ENCODE measurements at places on chromosomes 2 and 18. TPM values are rescaled to one million over a fixed set of nuclear protein-coding genes. Genes with fewer than 3 reads are reported as not detected.

DNA sequence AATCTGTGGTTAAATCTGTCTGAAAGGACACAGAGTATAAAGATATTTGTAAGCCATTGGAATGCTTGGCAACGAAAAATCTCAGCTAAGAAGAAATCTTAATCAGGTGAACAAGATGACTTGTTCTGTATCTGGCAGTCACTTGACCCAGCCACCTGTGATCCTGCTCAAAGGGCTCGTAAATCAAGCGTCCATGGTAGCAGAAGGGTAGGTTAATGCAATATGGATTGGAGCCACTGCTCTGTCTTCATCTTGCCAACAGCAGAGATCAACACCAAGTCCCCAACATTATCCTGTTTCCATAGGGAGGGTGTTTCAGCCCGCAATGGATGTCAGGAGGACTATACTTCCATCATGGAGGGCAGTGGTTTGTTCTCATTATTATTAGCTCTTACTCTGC is 378.4 kb downstream of the CDH7 start:
- DNase-seq = no peak

GRCh38 chr2:5868931-5869330 is 176.7 kb downstream of the SOX11 start:
- DNase-seq = no peak

DNA sequence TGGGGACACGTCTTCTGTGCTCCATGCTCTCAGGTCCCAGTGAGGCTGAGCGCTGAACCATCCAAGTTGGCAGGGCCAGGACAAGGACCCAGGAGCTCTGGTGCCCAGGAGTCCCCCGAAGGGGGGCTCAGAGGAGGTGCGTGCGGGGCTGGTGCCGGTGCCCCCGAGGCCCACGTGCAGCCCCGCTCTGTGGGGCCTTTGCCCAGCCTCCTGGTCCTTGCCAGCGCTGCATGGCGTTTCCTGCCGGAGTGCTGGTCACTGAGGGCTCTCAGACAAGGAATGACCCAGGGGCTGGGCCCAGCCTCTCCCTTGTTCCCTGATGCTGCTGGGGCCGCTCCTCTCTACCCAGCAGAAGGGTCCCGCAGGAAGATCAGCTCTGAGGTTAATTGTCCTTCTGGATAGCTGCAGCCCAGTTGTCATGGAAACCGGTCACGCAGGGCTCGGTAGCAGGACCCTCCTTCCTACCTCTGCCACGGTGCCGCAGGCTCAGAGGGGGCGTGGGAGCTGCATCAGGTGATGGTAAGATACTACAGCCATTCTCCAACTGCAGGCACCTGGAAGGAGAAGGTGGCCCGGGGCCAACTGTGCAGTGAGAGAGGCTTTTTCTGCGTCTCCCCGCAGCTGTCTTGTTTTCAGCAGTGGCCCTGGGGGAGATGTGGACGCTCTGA is 64.5 kb downstream of the RRM2 start:
- DNase-seq = no peak

- DNase-seq = no peak
Measured at GRCh38 chr18:6059551-6059950, 164.2 kb upstream of the TMEM200C start.

DNA sequence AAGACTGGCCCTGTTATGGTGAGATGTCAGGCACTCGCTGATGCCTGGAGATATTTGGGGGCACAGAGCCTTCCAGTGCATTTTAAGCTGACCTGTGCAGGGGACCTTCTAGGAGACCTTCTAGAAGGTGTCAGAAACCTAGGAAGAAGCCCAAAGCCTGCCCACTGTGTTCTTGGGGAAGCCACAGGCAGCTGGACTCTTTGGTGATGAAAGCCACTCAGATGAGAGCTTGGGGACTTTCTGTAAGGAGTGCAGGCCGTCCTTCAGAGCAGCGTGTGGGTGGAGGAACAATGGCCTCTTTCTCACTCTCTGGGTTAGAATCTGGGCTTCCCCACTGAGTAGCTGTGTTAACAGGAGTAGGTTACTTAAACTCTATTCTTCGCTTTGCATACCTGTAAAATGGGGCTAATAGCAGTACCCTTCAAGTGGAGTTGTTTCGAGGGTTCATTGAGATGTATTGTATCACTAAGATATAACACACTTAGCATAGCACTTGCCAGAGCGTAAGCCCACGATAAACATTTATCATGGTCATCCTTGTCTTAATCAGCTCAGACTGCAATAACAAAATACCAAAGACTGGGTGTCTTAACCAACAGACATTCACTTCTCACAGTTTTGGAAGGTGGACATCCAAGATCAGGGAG is 322.3 kb upstream of the EPAS1 start:
- DNase-seq = no peak

- DNase-seq = no peak
Measured at GRCh38 chr2:60834270-60834717, 47.1 kb upstream of the REL start.

DNA sequence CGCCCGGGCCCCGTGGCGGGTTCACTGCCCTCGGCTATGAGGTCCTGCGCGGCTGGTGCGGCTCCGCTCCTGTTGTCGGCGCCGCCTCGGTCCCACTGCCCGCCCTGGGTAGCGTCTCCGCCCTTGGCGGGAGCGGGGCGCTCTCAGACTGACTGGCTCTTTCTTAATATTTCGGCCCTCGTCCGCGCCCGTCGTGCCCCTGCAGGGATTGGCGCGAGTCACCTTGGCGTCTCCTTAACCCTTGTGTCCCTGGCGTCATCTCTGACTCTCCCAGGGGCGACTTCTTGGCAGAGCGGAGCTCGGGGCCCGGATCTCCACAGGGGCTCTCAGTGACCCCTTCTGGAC is 1.3 kb downstream of the PTMA start:
- no peak for DNase-seq

DNA sequence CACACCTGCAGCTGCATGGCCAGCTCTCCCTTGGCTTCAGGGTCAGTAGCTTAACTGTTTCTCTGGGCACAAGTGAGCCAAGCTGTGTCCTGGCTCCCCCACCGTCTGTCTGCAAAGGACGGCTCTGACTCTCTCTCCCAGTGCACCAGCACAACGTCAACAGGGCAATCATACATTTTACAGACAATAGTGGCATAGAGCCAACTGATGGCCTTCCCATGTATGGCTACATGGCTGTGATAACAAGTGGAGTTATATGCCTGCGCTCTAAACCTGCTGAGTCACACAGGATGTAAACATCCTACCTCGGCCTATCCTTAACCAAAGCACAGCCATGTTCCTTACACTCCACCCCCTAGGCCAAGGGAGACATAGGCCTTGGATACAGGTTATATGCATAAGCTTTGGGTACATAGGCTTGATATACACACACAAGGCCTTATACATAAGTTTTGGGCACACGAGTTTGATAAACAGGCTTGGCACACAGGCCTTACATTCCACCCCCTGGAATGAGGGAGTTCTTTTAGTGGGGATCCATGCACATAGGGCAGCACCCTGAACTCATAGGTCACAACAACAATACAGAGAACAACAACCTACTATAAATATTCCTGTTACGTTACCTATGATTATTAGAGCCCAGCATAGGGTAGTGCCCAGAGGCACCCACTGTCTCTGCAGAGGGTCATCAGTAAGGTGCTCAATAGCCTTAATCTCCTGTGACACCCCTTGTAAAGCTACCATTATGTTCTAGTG is 17.7 kb downstream of the PHOSPHO2 start:
- DNase-seq = no peak

- no peak for DNase-seq
Measured at GRCh38 chr2:236607471-236608187, 38.0 kb downstream of the ACKR3 start.

- no peak for DNase-seq
Measured at GRCh38 chr2:43136876-43137275, 89.5 kb downstream of the ZFP36L2 start.

GRCh38 chr18:9281780-9282179 is 52.8 kb upstream of the TWSG1 start:
- no peak for DNase-seq

DNA sequence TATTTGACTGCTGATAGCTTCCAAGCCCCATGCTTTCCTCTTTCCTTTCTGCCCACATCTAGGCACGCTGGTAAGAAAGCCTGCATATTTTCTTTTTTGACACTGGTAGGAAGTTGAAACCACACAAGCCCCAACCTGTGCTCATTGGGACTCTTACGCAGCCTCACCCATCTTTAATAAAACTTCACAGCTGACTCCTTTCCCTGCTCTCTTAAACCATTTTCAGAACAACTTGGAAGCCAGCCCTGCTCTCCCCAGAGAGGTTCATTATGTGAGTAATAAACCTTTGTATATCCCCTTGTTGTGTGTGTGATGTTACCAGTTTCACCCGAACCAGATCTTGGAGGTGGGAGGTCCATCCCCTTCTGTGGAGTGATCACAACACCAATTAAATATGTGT is 268.4 kb downstream of the GPD2 start:
- peak; percentile 33 for DNase-seq

DNA sequence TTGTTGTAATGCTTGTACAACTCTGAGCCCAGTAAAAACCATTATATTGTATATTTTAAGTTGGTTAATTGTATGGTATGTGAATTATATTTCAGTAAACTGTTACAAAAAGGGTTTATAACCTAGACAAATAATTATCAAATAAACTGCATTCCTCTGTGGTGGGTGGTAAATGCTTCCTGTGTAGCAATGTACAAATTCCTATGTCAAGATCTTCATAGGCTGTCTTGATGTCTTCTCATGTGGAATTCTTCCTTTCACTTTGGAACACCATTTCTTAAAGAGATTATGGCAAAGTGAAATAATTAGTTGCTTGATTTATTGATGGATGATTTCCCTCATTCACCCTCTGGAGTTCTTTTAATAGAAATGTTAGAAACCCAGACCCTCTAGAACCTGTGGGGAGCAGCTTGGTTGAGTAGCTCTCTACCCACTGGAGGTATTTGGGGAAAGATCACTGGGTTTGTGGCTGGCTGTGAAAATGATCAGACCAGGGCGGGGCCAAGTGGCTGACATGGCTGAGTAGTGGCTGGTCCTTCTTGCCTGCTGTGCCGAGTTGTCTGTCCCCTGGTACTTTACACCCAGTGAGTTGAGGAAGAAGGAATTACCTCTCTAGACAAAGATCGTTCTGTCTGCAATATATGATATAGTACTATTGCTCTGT is 22.4 kb upstream of the MGAT5 start:
- DNase-seq = no peak

DNA sequence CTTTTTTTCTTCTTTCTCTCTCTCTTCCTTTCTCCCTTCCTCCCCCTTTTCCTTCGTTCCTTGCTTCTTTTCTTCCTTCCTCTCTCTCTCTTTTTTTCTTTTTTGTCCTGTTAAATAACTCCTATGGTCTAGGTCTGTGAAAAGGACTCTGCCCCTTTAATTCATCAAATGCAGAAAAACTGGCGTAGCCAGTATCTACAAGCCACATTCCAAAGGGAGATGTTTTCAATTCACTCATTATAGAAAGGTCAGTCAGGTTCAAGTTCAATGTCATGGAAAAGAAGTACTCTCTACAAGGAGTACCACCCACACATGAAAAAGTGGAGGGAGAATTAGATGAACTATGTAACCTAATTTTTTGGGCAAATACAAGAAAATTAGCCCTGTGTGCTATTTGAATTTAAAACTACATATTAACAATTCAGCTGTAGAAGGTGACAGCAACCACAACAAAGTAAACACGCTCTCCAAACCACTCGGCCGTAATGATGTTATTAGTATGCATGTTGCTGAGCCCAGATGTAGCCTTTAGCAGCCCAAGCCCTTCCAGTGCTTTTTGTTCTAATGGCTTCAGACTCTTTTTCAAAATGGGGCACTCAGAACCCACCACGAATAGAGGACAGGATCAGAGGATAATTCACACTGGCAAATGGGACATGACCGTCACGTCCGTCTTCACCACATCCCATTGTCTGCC is 735.4 kb upstream of the FANCL start:
- DNase-seq = no peak

GRCh38 chr2:96116879-96117533 is 635 bp upstream of the ADRA2B start:
- DNase-seq = no peak

GRCh38 chr2:144630459-144631215 is 110.7 kb upstream of the ZEB2 start:
- DNase-seq = no peak

GRCh38 chr2:122528958-122529705 is 773.7 kb downstream of the TSN start:
- no peak for DNase-seq

DNA sequence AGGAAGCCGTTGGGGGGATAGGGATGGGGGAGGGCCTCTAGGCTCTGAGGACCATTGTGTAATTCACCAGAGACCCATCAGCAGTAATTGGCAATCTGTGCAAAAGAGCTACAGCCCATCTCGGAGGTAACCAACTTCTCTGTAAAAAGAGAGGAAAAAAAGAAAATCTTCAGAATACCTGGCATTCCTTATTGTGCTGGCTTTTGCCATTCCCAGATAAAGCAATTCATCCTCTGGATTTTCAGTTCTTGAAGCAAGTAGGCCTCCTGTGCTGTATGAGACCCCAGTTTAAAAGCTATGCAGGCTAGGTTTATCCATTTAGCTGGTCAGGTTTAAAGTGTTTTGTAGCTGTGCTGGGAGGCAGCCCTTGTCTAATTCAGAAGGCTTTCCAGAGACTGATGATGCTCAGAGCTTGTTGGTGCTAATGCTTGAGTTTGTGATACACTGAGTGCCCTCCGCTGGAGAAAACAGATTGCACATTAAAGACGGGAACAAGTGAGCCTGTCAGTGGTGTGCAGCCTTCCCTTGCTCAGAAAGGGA is at the start of gene LRRTM4:
Gene LRRTM4, minus strand, starts transcription at position 446 of the 540 bp plus-strand sequence.
- DNase-seq = no peak

GRCh38 chr2:88709181-88709631 is 17.7 kb downstream of the RPIA start:
- DNase-seq = no peak

The YIPF4 gene
- polyA plus RNA-seq = 73.4 TPM

The STARD6 gene
- polyA plus RNA-seq = 0.25 TPM

The ASXL3 gene
- 6.3 TPM for polyA plus RNA-seq

The KDM3A gene
- 48.9 TPM for polyA plus RNA-seq

The DSG1 gene
- polyA plus RNA-seq = 0.05 TPM

The SLC16A14 gene
- polyA plus RNA-seq = 6.8 TPM

The TEX44 gene
- polyA plus RNA-seq = not detected

The GPC1 gene
- 37.8 TPM for polyA plus RNA-seq

The ADGRF3 gene
- 2.9 TPM for polyA plus RNA-seq

The TANC1 gene
- polyA plus RNA-seq = 59.6 TPM

The GDF7 gene
- polyA plus RNA-seq = 4.1 TPM

The PSME4 gene
- polyA plus RNA-seq = 48.9 TPM

The PPM1B gene
- polyA plus RNA-seq = 86.1 TPM

All from left renal cortex interstitium (tissue), 4 donors.